Thoracic aorta (tissue), 2 donors: ENCODE measurements at places on chromosomes 2 and 18. TPM values are rescaled to one million over a fixed set of nuclear protein-coding genes. Genes with fewer than 3 reads are reported as not detected.

The EVX2 gene
- not detected for total RNA-seq

The USP37 gene
- total RNA-seq = 18.6 TPM

GRCh38 chr2:64488050-64488974 is 34.4 kb downstream of the LGALSL start:
- peaks cover 26% of the 10 kb centered on the region for H3K4me1 ChIP-seq
- H3K36me3 ChIP-seq = no peaks in the 10 kb centered on the region
- no peak for DNase-seq
- no peaks in the 10 kb centered on the region for H3K27me3 ChIP-seq
- H3K4me3 ChIP-seq = no peak overlapping the region
- no peak overlapping the region for H3K27ac ChIP-seq

DNA sequence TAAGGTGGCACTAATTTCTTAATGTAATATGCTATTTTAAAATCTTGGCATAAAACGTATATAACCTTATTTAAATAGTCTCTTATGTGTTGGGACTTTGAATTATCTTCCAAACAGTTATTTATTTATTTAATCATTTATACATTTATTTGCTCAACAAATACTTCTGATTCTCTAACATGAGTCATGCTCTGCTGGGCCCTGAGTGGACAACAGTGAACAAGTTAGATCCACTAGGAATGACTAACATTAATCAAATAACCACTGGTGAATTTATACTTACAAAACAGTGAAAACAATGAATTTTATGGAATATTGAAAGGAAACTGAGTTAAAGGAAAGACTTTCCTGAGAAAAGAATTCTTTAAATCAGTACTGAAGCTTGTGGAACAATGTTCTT is 1257.2 kb upstream of the CHAC2 start:
- no peak for DNase-seq
- H3K27me3 ChIP-seq = no peaks in the 10 kb centered on the region
- H3K4me1 ChIP-seq = no peaks in the 10 kb centered on the region
- no peak overlapping the region for H3K4me3 ChIP-seq
- H3K27ac ChIP-seq = no peak overlapping the region

- DNase-seq = no peak
- H3K36me3 ChIP-seq = no peaks in the 10 kb centered on the region
- H3K4me1 ChIP-seq = no peaks in the 10 kb centered on the region
- no peak overlapping the region for H3K27ac ChIP-seq
- H3K4me3 ChIP-seq = no peak overlapping the region
Observed at GRCh38 chr18:27604583-27604982, 419.5 kb upstream of the CHST9 start.

DNA sequence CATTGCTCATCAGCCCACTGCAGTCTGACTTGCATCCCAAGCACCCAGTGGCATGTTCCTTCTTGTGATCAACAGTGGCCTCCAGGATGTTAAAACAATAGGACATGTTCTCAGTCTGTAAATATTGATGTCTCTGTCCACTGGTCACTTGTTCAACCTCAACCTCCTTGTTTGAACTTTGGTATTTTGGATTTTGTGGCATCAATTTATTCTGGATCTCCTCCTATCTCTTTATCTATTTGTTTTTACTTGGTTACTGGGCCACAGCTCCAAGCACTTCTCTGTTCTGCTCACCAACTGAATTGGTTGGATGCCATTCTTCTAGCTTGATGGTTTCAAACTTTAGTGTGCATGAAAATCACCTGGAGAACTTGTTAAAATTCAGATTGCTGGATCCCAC is 1414.8 kb upstream of the CELF4 start:
- no peak for DNase-seq
- H3K27ac ChIP-seq = no peak overlapping the region
- no peaks in the 10 kb centered on the region for H3K36me3 ChIP-seq
- no peaks in the 10 kb centered on the region for H3K4me1 ChIP-seq
- no peaks in the 10 kb centered on the region for H3K27me3 ChIP-seq
- no peak overlapping the region for H3K4me3 ChIP-seq

DNA sequence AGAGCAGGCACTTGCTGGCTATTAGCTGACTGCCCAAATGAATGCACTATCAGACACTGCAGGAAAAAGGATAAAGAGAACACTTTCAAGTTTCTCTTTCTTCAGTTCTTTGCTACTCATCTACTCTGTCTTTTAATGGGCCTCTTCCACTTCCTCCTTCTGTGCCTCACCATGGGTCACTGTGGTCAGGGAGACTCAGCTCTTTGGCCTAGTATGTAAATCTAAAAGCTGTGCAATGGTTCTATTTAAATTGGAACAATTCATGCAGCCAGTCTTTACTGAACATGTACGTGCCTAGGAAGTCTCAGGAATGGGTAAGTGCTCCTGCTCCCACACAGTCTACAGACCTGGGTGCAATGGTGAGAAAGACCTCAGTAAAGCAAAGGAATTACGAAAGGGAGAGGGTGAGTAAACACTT is 79.1 kb upstream of the DNMT3A start:
- no peaks in the 10 kb centered on the region for H3K27me3 ChIP-seq
- no peak overlapping the region for H3K4me3 ChIP-seq
- DNase-seq = no peak
- no peaks in the 10 kb centered on the region for H3K36me3 ChIP-seq
- no peak overlapping the region for H3K27ac ChIP-seq

DNA sequence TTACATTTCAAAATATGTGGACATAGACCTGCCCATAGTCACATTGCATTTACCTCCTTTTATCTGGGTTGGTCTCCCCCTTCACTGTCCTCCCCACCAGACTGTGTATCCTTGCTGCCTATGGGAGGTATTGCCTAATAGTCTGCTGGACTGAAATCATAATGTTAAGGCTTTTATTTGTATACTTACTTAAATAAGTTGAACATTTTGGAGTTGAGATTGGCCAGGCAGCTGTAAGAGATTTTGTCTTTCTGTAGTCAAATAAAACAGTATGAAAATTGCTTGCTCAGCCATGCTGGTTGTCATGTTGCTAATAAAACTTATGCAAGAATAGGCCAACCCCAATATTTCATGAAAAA is 280.9 kb downstream of the PTPRM start:
- no peak overlapping the region for H3K4me3 ChIP-seq
- DNase-seq = no peak
- no peaks in the 10 kb centered on the region for H3K36me3 ChIP-seq
- H3K27me3 ChIP-seq = no peaks in the 10 kb centered on the region

- no peaks in the 10 kb centered on the region for H3K36me3 ChIP-seq
- no peaks in the 10 kb centered on the region for H3K4me1 ChIP-seq
- H3K27me3 ChIP-seq = no peaks in the 10 kb centered on the region
- no peak for DNase-seq
Observed at GRCh38 chr2:167946441-167946841, 301.0 kb downstream of the STK39 start.

The TBR1 gene
- total RNA-seq = not detected

DNA sequence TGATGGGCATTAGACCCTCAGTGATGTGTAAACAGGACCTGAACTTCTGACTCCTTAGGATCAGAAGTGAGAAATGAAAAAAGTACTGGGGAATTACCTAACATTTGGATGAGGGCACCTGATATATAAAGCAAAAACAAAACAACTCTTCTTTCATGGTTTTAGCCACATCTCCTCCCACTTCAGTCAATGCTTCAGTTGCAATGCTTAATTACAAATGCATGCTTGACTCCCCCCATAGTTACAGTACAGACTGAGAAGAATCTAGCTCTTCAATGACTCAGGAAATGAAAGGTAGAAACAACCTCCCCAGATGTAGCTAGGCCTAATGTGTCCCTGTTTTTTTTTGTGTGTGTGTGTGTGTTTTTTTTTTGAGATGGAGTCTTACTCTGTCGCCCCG is 276.8 kb upstream of the POU3F3 start:
- no peak for DNase-seq
- no peak overlapping the region for H3K4me3 ChIP-seq
- H3K27me3 ChIP-seq = no peaks in the 10 kb centered on the region
- no peaks in the 10 kb centered on the region for H3K36me3 ChIP-seq
- H3K27ac ChIP-seq = no peak overlapping the region
- H3K4me1 ChIP-seq = no peaks in the 10 kb centered on the region

DNA sequence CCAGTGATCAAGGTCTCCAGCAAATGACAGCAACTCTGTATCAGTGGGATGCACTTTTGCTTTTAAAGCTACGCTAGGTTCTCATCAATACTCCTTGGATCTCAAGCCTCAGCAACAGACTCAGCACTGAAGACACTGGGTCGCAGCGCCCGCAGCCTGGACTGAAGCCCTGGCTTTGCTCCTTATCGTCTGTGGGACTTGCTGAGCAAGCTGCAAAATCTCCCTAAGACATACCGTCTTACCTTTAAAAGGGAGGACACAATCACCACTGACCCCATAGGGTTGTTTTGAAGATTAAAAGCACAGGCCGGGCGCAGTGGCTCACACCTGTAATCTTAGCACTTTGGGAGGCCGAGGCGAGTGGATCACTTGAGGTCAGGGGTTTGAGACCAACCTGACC is 8.1 kb downstream of the CYB5A start:
- no peak overlapping the region for H3K27ac ChIP-seq
- no peaks in the 10 kb centered on the region for H3K36me3 ChIP-seq
- H3K27me3 ChIP-seq = no peaks in the 10 kb centered on the region
- H3K4me1 ChIP-seq = no peaks in the 10 kb centered on the region
- DNase-seq = no peak

DNA sequence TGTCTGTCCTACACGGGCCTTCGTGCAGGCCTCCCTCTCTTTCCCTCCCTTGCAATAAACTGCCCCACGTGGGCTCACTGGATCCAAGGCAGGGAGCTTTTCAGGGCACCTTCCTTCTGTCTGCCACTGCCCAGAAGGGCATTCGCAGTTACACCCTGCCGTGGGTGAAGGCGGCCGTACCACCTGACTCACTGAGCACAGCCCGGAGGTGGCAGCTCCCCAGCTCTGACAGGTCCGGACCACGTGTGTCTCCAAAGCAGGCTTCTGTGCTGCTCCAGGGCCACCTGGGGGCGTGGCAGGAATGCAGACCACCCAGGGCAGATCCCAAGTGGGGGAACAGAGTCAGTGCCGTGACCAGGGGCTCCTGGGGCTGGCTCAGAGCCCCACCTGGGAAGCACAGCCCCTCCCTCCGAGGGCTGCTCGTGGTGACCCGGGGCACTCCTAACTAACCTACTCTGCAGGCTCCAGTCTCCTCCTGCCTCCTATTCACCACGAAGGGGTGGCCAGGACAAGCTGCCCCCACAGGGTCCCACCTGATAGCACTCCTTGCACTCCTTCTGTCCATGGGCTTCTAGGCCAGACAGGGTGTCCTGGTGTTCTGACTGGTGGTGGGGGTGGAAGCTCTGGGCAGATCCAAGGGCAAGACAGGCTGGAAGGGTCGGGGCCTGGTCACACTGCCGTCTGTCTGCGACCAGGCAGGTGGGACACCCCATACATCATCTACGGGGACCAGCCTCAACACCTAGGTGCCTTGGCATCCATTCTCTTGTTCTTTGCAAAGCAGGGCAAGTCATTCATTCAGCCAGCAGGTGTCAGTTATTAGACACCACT is 9.7 kb downstream of the SNED1 start:
- no peak overlapping the region for H3K4me3 ChIP-seq
- no peaks in the 10 kb centered on the region for H3K27me3 ChIP-seq
- H3K4me1 ChIP-seq = peaks cover 17% of the 10 kb centered on the region
- no peak for DNase-seq
- H3K27ac ChIP-seq = no peak overlapping the region
